ENCODE measurements at places on chromosomes 6 and 20.

DNA sequence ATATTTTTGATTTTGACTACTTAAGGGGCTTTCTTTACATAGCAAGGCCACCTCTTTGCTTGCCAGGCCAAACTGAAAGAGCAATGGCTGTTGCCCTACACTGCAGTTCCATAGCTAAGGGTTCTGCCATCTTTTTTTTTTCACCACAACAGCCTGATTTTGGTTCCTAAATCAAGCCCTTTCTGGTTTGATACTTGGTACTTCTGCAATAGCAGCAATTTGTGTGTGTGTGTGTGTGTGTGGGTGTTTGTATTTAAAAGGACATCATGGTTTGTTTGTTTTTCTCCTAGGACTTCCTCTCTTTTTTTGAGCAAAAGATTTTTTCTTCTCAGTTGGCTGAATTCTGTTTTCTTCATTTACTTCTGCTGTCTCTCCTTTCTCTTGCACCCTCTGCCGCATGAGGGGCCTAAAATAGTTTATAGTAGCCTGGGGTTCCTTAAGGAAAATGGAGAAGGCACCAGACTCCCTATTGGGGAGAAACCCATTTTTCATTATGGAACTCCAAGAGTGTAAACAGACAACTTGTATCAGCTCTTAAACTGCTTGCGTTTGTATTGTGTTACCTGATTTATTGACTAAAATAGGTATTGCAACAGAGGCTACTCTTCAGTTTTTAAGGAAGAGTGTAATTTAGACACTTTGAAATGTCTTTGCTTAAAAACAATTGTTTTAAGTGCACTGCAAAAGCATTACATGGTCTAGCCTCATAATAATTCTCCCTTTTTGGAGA lies 12.2 kb upstream of the GCLC start:
- H3K36me3 ChIP-seq, result no peaks in the 10 kb centered on the region
- H3K4me1 ChIP-seq, result no peaks in the 10 kb centered on the region
- H3K4me3 ChIP-seq, result no peak overlapping the region
- peaks cover 9% of the 10 kb centered on the region for H3K27me3 ChIP-seq

DNA sequence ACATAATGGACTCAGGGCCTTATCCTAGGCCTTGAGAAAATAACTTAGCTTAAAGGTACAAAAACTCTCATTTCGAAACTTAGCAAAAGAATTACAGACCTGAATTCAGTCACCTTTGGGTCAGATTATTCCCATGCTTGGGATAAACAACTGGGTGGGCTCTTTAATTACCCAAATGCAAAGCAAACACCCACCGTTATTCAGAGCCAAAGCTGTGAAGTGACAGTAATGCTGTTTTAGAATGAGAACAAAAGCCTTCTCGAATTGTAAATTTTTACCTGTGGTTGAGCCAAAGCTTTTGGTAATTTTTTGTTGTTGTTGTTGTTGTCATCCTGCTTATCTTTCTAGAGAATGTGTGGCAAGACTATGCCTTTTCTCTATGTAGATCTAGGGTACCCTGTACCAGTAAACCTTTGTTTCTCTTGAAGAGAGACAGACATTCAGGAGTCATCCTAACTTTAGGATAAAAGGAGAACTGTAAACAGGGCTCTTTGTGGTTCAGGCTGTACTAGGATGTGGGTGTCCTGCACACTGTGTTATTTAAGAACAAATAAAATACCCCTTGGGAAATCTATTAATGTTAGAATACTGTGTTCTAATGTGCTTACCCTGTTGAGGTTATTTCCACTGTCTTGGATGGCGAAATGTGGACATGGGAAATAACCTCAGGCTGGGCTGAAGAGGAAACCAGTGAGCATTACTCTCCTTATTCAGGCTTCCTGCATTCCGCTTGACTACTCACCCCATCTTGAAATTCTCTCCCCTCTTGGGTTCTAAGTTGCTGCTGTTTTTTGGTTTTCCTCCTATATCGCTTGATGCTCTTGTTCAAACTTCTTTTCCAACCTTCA lies 480.7 kb downstream of the CD83 start:
- no peak overlapping the region for H3K4me3 ChIP-seq
- no peak overlapping the region for H3K27ac ChIP-seq
- no peaks in the 10 kb centered on the region for H3K27me3 ChIP-seq
- H3K4me1 ChIP-seq, result peaks cover 5% of the 10 kb centered on the region

DNA sequence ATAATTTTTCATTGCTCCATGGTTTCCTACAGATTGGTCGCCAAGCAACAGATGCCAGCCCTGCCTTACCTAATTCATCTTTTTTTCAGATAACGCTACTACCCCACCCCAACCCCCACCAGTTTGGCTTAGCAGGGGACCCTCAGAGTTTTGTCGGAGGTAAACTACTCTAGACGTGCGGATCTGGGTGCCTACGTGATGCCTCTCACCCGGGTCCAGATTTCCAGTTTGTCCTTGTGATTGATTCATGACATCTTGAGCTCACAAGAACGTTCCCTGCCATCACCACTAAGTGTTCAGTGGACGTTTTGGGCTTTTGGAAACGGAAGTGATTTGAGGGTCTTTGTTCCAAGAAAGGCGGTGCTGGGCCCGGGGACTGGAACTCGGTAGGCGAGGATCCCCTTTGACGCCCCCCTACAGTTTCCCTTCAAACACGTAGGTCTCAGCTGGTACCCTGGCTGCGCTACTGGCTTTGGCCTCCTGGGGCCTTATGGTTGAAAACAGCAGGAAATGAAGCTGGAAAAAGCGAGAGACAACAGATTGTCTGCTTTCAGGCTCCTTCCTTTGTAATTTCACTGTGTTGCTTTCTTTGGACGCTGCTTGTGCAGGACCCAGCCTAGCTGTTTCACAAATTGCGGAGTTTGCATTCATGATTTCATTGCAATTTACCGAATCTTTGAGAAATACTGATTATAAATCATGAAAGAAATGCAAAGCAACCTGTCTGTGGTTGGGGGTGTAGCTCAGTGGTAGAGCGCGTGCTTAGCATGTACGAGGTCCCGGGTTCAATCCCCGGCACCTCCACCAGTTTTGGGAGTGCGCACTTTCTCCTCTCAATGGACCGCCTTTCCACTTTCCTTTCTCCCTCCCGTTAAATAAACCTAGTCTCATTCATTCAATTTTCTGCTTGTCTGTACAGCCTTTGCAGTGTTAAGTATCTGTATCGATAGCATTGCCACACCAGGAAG lies 81.0 kb downstream of the GPX5 start:
- H3K4me1 ChIP-seq, result peaks cover 9% of the 10 kb centered on the region
- no peaks in the 10 kb centered on the region for H3K36me3 ChIP-seq
- no peak overlapping the region for H3K27ac ChIP-seq
- DNase-seq, result peak; percentile 12
- peaks cover 48% of the 10 kb centered on the region for H3K27me3 ChIP-seq

DNA sequence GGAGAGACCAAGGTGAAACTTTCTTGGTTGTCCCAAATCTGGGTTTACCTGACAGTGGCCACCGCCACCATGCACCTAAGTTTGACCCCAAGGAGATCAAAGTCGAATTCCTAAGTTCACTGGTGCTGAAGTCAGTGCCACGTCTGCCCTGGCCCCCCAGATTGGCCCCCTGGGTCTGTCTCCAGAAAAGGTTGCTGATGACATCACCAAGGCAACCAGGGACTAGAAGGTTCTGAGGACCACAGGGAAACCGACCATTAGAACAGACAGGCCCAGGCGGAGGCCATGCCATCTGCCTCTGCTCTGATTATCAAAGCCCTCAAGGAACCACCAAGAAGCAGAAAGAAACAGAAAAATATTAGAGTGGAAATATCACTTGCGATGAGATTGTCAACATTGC lies 91.2 kb downstream of the DLL1 start:
- no peaks in the 10 kb centered on the region for H3K36me3 ChIP-seq
- no peak overlapping the region for H3K4me3 ChIP-seq
- peaks cover 5% of the 10 kb centered on the region for H3K27me3 ChIP-seq

GRCh38 chr6:157832250-157832967 lies 9.4 kb downstream of the SNX9 start:
- no peak overlapping the region for H3K27ac ChIP-seq
- peaks cover 9% of the 10 kb centered on the region for H3K36me3 ChIP-seq
- no peak for DNase-seq
- H3K4me1 ChIP-seq, result peaks cover 19% of the 10 kb centered on the region
- no peak overlapping the region for H3K4me3 ChIP-seq
- H3K27me3 ChIP-seq, result peaks cover 39% of the 10 kb centered on the region

DNA sequence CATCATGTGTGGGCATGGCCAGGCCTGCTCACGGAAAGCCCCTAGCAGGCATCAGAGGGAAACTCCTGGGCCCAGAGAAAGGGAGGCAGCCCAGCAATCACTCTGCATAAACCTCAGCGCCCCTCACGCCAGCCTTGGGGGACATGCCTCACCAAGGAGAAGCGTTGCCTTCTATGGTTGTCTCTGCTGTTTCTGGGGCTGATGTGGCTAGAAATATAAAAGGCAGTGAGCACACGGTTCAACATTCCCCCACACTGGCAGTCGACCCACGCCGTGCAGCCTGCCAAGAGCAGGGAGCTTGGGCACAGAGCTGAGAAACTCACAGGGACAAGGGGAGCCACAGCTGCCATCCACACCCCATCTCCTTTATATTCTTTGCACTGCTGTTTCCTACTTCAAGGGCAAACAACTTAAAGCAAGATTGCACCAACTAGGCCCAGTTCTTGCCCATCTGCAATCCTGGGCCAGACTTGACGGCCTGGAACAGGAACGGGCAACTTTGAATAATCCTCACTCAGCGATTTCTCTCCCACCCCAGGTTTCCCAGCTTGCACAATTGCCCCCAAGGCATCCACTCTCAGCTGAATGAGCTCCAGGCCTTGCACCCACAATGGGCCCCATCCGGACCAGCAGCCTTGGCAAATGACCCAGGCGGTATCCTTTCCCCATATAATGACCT lies 35.5 kb upstream of the FOXC1 start:
- H3K4me1 ChIP-seq, result no peaks in the 10 kb centered on the region
- DNase-seq, result no peak
- no peak overlapping the region for H3K27ac ChIP-seq
- H3K36me3 ChIP-seq, result no peaks in the 10 kb centered on the region

GRCh38 chr6:159788753-159789376 lies 537 bp downstream of the TCP1 start:
- peak overlapping the region; percentile 79 for H3K27ac ChIP-seq
- peak overlapping the region; percentile 96 for H3K4me3 ChIP-seq
- DNase-seq, result peak; percentile 27
- peaks cover 2% of the 10 kb centered on the region for H3K27me3 ChIP-seq

DNA sequence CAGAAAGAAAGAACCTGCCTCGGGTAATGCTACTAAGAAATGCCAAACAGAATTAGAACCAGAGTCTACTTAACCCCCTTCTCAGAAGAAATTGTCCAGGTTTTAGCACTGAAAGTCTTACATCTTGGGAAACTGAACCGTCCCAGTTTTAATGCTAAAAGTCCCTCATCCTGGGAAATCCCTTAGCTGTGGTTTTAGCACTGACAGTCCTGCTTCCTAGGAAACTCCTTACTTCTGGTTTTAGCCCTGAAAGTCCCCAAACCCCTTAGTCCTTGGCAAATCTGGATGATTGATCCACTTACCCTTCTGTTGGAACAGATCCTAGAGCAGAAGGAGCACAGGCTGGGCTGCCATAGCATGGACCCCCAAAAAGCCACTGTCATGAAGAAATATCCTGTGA lies 4.8 kb upstream of the TMEM14A start:
- H3K4me1 ChIP-seq, result peaks cover 19% of the 10 kb centered on the region
- peaks cover 7% of the 10 kb centered on the region for H3K36me3 ChIP-seq
- no peak overlapping the region for H3K4me3 ChIP-seq
- no peak overlapping the region for H3K27ac ChIP-seq

DNA sequence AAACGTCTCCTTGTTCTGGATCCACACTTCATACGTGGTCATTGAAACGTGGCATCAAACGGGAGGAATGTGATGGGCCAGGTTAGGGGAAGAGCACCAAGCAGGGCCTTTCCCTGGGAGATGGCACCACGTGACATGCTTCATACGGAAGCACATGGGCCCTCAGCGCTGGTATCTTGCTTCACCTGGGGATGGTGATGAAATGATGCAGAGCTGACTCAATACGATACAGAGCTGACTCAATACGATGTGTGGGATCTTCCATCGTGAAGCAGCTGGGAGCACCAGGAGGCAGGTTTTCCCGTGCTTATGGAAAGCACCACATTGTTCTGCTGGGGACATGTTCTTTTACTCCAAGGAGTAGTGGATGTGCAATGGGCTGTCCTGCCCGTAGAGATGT lies 22.5 kb upstream of the TAGAP start:
- H3K4me3 ChIP-seq, result no peak overlapping the region
- DNase-seq, result no peak
- no peak overlapping the region for H3K27ac ChIP-seq
- peaks cover 6% of the 10 kb centered on the region for H3K27me3 ChIP-seq
- peaks cover 50% of the 10 kb centered on the region for H3K4me1 ChIP-seq

- H3K27ac ChIP-seq, result no peak overlapping the region
- H3K27me3 ChIP-seq, result peaks cover 4% of the 10 kb centered on the region
- H3K4me1 ChIP-seq, result no peaks in the 10 kb centered on the region
- no peaks in the 10 kb centered on the region for H3K36me3 ChIP-seq
- no peak overlapping the region for H3K4me3 ChIP-seq
Observed at GRCh38 chr6:100267721-100268123, 197.0 kb downstream of the SIM1 start.

GRCh38 chr6:90160013-90160412 lies 136.6 kb downstream of the BACH2 start:
- H3K27ac ChIP-seq, result no peak overlapping the region
- no peak for DNase-seq
- H3K27me3 ChIP-seq, result no peaks in the 10 kb centered on the region
- H3K36me3 ChIP-seq, result peaks cover 7% of the 10 kb centered on the region
- no peak overlapping the region for H3K4me3 ChIP-seq

DNA sequence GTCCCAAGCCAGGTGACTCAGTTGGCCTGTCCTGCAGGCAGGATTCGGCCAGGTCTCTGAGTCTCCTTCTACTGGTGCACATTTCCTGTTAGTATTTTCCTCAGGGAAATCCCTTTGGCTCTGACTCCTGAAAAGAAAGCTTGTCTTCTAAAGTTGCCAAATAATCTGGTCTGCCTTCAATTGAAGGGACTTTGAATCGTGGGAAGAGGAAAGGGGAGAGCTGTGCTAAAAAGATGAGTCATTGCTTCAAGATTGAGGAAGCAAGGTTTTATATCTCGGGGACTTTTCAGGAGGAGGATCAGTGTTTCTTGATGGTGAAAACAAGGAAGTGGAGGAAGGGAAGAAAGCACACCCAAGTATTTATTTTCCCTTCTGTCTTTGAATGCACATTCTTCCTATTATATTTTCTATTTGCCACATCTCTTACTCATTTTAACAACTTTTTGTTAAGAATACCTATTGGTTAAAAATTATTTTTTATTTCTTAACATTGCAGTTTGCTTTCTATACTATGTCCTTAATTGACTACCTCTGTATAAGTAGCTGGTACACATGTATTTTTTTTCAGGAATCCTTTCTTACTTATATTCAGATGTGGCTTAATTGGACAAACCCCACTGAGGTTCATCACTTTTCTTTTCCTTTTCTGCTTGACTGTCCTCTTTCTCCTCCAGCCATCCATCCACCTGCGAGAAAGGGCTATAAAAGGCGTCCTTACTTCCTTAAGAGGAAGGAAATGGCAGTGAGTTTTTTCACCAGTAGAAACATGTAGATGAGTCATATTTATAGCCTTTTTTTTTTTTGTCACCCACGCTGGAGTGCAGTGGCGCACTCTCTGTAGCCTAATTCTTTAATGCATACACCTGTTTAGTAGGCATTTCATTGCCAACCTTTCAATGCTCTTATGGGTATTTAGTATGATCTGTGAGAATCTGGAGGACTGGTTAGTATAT lies 15.0 kb upstream of the IFNGR1 start:
- peaks cover 47% of the 10 kb centered on the region for H3K4me1 ChIP-seq
- H3K27ac ChIP-seq, result peak overlapping the region; percentile 9
- H3K4me3 ChIP-seq, result peak overlapping the region; percentile 25
- peaks cover 4% of the 10 kb centered on the region for H3K36me3 ChIP-seq
- H3K27me3 ChIP-seq, result no peaks in the 10 kb centered on the region

GRCh38 chr6:112331306-112331705 lies 15.8 kb upstream of the RFPL4B start:
- H3K4me3 ChIP-seq, result no peak overlapping the region
- no peaks in the 10 kb centered on the region for H3K4me1 ChIP-seq
- no peak for DNase-seq
- no peak overlapping the region for H3K27ac ChIP-seq
